ENCODE measurements at places on chromosomes 5 and 9. TPM values are rescaled to one million over a fixed set of nuclear protein-coding genes. Genes with fewer than 3 reads are reported as not detected.

DNA sequence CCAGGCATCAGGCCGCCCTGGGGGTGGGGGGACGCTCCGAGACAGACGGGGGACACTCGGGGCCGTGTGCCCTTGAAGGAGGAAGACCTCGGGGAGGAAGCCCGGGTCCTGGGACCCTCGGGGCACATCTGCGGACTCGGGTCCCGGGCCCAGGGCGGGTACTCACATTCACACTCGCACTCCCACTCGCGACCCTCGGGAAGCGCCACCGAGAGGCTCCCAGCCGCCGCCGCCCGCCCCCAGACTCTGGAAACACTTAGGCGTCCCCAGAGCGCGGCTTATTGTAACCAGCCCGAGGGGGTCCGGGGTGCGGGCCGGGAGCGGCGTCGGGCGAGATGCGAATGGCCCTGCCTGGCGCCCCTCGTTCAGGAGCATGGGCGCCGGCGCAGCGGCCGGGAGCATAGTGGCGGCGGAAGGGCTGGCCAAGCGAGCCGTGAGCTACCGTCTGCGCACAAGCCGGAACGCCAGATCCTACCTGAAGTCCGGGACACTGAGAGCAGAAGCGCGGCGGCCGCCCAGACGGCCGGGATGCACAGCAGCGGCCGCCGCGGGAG lies 559 bp downstream of the ROR2 start:
- no peak for DNase-seq

DNA sequence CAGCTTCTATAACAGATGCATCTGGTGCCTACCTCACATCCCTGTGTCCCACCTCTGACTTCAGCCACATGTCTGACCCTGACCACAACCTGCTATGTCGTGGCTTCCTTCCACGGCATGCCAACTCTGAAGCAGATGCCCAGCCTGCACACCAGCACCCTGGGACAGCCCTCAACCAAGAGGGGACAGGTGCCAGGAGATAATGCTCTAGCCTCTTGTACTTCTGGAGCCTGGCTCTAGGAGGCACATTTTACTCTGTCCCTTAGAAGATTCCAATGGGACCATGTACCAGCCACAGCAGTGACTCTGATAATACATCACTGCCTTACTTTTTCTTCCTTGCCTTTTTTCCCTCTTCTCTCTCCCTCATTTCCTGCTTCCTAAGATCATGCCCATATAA lies 51.4 kb downstream of the EBF1 start:
- no peak for DNase-seq

PCDHGC5 gene
- total RNA-seq, result not detected

DNA sequence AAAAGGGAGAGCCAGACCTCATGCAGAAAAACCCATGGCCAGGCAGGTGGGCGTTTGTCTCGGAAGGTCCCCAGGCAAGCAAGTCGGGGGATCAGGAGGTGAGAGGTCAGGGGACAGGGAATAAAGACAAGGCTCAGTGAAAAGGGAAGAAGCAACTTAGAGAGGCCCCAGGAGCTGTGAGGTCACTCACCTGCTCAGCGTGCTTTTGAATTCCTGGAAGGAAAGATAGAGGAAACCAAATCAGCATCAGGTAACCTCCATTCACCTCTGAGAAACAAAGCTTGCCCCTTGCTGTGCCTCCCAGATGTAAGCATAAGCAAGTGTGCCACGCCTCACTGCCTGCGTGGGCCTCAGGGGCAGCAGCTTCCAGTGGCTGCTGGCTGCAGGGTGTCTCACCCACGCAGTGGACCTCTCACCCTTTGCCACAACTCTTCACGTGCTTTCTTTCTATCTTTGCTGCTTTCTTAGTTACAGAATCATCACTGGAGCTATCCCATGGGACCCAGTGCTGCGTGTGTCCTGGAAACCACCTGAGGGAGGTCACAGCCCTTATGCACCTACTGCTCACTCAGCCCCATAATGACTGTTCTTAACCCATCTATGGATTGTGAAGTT lies 6.0 kb downstream of the TRIM7 start:
- DNase-seq, result no peak

GRCh38 chr5:116650544-116650943 lies 75.9 kb upstream of the SEMA6A start:
- DNase-seq, result no peak

DNA sequence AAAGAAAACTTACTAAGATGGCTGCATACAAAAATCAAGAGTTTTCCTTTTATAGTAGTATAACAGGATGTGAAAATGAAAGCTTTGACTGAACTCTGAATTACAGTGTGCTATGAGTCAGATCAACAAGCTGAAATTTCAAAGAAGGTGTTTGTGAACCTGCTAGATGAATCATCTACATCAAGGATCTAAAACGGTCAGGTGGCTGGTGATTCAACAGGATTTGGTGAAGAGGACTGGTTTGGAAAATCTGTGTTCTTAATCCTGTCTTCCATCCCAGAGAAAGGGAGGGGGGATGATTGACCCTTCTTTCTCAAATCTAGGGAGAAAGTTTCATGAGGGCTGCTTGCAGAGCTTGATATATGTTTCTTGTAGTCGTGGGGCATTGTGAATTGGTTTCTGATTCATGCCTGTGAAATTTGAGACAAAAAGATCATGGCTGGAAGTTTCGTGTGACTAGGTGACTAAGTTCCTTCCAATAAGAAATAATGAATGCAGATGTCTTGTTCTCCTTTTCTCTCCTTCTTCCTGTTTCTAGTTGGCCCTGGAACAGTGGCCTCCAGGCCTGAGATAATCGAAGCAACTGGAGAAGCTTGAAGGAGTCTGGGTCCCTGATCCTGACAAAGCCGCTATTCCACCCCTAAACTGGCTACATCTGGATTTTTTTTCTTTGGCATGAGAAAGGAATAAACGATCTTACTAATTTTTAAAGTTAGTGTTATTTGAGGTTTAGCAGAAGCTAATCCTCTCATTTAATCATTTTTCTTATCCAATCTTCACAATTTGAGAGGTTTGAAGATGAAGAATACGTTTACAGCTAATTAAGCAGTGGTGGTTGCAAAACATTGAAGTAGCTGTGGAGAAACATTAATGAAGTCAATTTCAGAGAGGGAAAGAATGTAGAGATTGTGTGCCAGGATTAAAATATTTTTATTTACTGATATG lies 67.2 kb downstream of the MRPS30 start:
- DNase-seq, result peak; percentile 39

HSD17B3 gene
- not detected for total RNA-seq

GRCh38 chr5:119220576-119221197 lies 135.1 kb upstream of the TNFAIP8 start:
- no peak for DNase-seq

PALM2AKAP2 gene
- 0.30 TPM for total RNA-seq

DNA sequence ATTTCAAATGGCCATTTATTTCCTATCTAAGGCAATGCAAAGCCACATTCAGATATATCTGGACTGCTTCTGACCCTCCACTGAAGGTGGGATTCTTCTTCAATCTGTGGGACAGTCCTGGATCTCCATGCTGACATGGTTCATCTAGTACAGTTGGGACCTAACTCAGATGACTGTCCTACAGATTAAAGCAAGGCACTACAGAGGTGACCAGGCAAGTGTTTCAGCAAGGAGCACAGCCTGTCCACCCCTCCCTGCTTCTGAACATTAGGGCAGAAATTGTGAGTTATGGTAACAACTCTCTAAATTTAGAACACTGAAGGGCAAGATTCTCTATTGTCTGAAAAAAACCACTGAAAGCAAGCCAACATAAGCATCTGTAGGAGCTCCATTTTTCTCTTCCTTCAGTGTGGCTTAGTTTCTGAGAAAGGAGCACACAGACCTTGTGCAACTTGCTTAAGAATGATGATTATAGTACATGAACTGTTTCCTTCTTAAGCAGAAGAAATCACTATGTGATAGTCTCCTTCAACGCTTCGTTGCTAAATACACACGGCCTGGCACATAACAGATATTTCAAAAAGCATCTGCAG lies 62.9 kb upstream of the BARX1 start:
- no peak for DNase-seq

DNA sequence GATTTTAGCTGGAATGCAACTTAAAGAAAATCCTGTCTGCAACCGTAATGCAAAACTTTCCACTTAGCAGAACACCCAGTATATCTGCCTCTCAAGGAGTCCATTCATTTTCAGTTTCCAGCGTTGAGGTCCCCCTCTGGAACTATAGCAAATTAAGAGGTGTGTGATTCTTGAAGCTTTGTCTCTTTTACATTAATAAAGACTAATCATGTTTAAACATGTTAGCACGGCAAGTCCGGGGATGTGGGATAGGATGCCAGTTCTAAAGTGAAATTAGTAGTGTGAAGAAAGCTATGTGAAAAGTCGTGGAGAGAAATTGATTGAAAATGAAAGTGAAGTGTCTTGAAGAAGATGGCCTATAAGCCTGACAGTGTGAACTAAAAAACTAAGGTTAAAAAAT lies 429.1 kb downstream of the NR2F1-AS1 start:
- DNase-seq, result no peak

- no peak for DNase-seq
Observed at GRCh38 chr5:152170350-152170749, 234.7 kb downstream of the NMUR2 start.

SLC6A18 gene
- not detected for total RNA-seq

TNFSF8 gene
- total RNA-seq, result 84.2 TPM

GRCh38 chr9:111529787-111530186 lies 4.8 kb downstream of the ZNF483 start:
- DNase-seq, result no peak

GRCh38 chr5:123294544-123294943 lies 128.7 kb downstream of the CEP120 start:
- no peak for DNase-seq

- DNase-seq, result peak; percentile 16
Observed at GRCh38 chr9:109114670-109115069, 5.1 kb downstream of the TMEM245 start.

- no peak for DNase-seq
Observed at GRCh38 chr5:83145241-83145640, 67.9 kb downstream of the XRCC4 start.

IFNA21 gene
- not detected for total RNA-seq

DNA sequence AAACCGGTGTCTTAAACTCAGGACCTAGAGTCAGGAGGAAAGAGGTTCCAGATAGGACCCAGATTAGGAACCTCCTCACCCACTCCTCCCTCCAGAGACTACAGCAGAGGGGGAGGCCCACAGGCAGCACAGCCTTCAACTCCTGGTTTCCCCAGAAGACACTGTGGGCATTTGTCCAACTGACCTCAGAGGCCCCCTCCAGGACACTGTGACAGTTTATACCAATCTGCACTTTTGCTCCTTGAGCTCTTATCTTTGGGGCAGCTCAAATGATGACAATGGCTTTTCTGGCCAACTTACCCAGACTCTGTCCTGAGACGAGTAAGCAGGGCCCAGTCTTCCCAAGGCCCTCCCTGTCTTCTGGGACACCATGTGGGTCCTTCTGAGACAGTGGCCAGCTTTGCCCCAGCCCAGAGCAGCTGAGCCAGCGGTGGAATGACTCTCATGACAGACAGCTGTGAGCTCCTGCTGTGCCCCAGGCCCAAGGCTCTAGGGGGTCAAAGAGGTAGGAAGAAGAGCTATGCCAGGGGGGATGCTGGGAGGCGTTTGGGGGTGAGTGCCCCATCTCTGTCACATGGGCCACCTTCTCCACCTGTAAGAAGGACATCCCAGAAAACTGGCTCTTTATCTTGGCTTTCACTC lies 14.3 kb downstream of the OR2V2 start:
- DNase-seq, result no peak

FGF10 gene
- not detected for total RNA-seq

DBH gene
- not detected for total RNA-seq

MAMDC2 gene
- total RNA-seq, result not detected

DNA sequence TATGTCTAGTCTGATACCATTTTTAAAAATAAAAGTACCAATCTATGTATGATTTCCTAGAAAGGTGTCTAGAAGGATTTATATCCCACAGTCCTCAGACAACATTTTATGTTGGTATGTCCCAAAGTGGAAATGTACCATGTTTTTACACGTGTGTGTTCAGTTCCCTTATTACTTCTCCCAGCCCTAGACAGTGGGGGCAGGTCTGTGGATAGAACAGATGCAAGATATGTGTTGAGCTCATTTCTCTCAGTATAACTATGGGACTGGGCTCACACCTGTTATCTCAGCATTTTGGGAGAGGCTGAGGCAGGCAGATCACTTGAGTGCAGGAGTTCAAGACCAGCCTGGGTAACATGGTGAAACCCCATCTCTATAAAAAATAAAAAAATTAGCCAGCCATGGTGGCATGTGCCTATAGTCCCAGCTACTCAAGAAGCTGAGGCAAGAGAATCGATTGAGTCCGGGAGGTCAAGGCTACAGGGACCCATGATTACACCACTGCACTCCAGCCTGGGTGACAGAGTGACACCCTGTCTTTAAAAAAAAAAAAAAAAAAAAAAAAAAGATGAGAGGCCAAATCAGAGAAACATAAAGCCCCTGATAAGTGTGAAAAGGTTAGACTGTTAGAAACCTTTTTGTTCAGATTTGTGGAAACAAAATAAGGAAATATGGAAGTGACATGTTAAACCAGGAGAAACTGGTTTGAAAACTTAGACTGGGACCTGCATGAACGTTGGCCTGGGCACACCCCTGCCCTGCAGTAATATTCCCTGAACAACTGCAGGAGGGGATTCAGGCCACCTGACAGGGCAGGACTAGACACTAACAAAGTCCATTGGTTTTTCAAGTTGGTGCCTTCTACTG lies 7.4 kb upstream of the SLC2A8 start:
- DNase-seq, result no peak

HACD4 gene
- 3.3 TPM for total RNA-seq

DNA sequence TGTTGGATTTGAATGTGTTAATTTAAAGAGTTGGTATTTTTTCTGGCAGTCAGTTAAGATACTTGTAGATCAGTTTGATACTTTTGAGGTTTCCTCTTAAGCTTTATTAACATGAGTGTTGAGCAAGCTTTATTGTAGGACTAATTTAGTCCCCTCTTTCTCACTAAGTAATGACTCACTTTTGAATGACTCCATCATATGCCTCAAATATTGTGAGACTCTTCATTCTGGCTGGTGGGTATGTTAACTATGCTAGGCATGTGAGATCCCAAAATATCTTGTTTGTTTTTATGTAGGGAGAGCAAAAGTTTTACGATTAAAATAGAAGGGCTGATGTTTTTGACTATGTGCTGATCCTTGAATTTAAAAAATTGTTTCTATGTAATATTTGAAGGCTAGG lies 355.7 kb downstream of the IZUMO3 start:
- no peak for DNase-seq

Measured in activated T-cell treated with anti-CD3 and anti-CD28 coated beads, Interleukin-2, amount 50 U/mL, for 72 hours (primary cell).